ENCODE measurements at places on chromosomes 7 and 10.

DNA sequence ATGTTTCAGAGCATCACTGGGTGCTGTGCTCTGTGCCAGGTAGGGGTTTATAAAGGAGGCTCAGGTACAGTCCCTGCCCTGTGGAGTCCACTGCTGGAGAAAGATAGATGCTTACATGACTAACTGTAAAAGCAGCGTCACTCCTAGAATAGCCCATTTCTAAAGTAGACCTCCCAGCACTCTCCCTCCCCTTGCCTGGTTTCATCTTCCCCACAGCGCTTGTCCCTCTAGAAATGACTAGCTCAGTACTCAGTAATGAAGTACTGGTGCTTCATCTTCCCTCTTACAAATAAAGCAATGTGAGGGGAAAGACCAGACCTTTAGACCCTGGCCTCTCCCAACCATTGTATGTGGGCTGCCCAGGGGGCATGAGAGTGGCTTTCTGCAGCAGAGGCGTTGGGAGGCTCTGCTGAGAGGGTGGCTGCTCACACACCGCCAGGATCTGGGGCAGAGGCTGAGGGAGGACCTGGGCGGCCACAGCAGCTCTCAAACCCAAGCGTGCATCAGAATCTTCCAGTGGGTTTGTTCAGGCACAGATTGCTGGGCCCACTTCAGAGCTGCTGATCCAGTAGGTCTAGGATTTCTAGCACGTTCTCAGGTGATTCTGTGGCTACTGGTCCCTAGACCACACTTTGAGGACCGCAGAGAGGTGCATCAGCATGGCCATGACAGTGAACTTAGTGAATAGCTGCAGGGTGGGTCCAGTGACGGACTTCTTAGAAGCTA, 110.3 kb upstream of the ANLN start:
- no peak for DNase-seq

DNA sequence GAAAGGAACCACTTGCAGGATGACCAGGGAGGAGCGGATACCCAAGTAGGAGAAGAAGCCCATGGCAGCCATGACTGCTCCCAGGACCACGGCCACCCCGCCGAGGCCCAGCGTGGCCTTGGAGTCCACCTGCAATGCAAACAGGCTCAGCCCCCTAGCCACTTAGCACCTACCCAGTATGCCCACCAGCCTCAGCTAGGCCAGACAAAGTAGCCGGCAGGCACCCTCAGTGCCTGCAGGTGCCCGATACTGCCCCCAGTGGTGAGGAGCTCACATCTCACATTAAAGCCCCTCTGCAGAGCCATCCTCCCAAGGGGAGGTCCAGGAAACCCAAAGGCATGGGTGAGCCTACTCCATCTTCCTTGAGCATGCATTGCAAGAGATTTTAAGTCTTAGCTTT, 6.6 kb downstream of the NPC1L1 start:
- DNase-seq, result peak; percentile 50

GRCh38 chr10:11795101-11795920, 27.8 kb upstream of the PROSER2 start:
- DNase-seq, result no peak

DNA sequence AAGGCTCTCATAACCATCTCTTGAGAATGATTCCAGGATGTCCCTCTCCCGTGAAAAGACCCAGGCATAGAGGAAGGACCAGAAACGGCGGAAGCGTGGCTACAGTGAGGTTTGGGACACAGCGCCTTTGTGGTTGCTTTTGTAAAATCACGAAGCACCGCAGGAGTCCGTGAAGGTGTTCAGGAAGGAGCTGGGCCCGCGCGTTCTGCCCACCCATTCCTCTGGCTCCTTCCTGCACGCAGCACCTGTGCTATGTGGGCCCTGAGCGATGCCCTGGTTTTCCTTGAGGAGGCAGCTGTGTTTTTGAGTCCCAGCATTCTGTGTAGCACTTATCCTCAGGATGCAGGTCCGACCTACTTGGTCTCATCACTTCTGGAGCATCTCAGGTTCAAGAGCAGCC, 112.8 kb downstream of the TRRAP start:
- DNase-seq, result no peak

- DNase-seq, result no peak
Observed at GRCh38 chr7:24828891-24829661, 71.8 kb upstream of the GSDME start.

DNA sequence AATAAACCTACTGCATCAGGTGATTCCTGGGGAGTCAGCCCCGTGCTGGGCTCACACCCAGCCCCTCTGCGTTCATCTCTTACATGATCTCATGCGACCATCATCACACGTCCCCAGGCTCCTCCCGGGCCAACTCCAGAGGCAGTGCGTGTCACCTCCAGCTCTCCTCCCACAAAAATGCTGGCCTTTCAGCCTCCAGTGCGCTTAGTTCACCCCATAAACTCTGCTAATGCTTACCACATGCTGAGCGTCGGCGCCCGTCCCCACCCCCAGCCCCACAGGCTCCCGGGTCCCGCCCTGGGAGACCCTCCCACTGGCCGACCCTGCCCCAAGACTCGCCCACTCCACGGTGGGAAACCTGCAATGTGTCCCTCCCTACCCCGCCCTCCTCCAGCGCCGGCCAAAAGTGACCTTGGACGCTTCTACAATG, 816 bp upstream of the SDK1 start:
- no peak for DNase-seq

DNA sequence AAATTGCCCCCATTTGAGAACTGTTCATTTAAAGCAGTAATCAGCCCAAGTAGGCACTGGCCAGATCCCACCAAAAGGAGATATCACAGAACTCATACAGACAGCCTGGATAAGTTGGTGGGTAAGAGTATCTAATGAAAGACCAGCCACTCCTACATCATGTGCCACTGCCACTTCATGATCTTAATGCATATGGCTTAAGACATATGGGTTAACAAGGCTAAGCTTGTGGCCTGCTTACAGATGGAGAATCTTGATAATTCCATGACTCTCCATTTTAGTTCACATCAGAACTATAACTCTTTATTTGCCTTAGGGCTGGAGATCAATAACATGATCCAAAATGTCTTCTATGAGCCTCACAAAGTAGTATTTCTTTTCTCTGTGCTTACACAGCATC, 6.8 kb upstream of the IFIT1B start:
- DNase-seq, result no peak

GRCh38 chr10:34666008-34666704, 148.9 kb downstream of the PARD3 start:
- DNase-seq, result no peak

- DNase-seq, result peak; percentile 33
Observed at GRCh38 chr7:69651101-69651590, 52.9 kb downstream of the AUTS2 start.

DNA sequence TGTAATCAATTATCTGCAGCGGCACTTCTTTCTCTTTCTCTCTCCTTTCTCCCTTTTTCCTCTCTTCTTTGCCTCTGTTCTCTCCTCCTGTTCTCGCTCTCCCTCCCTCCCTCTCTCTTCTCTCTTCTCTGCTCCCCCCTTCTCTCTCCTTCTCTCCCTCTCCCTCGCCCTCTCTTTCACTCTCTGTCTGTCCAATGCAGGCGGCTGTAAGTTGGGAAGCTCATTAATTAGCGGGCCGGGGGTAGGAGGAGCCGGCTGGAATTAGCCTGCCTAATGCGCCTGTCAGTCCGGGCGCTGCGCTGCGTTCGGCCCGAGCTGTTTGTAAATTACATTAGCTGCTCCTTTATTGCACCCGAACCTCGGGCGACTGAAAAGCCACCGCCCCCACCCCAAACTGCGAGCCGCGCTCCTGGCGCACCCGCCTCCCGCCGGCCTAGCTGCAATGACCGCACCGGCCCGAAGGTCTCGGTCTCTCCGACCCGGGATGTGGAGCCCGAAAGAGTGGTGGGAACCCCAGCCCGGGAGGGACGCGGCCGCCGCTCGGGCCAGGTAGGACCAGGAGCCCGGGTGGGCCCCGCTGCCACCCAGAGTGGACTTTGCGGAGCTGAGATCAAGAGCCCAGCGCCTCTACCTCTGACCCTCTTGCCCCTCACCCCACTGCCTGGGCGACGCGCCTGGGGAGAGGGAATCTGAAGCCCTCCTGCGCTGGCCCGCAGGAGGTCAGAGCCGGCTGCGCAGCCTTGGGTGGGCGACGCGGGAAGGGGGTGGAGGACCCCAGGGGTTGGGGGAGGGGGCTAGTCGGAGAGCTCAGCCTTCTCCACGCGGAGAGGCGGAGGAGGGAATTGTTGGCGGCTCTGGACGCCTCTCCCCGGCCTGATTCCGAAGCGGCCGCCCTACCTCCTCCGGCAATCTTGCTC, at the start of gene LBX1:
Gene LBX1 (minus strand): TSS at position 198 of the 917 bp plus-strand sequence. CDS start 648 bp downstream, outside the sequence.
- no peak for DNase-seq

DNA sequence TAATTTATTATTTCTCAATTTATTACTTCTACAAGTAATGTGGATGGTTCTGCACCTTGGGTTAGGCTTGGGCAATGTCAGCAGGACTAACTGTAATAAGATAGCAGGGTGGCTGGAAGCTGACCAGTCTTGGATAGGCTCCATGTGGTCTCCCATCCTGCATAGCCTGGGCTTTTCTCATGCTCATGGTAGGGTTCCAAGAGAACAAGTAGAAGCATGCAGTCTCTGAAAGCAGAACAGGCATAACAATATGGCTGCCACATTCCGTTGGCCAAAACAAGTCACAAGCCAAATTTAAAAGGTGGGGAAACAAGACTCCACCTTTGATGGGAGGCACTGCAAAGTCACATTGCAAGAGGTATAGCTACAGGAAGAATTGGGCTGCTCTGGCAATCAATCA, 98.6 kb upstream of the MDFIC start:
- DNase-seq, result no peak

DNA sequence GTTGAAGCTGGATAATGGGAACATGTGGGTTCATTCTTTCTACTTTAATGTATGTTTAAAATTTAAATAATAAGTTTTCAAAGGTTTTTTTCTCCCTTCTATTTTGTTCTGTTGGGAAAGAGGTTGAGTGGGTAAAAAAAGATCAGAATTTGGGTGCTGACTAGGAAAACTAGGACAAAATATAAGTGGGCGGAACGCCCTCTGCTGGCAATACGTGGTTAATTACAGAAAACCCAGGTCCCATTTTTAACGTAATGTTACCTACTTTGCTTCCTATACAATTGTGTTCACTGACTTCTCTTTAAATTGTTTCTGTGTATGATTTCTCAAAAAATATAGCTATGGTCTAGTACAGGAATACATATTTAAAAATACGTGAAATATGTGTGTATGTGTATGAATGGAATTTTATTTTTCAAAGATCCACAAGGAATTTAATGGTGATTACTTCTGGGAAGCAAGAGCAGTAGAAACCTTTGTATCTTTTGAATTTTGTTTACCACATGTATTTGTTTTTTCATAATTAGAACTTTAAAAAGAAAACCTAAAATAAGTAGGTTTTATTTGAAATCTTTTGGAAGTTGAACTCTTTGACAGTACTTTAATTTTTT, 8.7 kb downstream of the ECD start:
- DNase-seq, result peak; percentile 73

DNA sequence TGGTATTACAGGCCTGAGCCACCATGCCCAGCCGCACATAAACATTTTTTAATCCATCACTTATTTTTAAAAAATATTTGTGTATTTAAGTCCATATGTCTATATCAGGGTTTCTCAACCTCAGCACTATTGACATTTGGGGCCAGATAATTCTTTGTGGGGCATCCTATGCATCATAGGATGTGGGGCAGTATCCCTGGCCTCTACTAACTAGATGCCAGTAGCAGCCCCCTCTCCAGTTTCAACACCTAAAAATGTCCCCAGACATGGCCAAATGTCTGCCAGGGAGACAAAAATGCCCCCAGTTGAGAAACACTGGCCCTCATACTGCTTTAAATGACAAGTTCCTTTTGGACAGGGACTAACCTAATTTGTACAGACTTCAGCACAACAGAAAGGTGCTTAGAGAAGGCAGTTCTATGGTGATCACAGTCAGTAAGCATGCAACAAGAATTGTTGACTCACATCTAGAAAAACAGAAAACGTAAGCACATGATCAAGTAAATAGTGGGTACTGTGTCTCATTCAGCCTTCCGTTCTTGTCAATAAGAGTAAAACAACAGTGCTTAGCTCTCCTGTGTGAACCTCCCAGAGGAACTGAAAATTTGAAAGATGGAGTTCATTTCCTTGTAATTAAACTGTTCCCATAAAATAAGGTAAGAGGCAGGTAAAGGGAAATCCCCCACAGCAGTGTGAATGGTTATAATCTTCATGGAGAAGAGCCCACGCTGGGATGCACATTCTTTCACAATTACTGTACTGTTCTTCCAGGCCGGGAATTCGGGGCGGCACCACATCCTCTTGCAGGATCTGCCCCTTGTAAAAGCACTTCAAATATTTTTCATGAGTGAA, 17.3 kb upstream of the ADRB1 start:
- DNase-seq, result no peak

DNA sequence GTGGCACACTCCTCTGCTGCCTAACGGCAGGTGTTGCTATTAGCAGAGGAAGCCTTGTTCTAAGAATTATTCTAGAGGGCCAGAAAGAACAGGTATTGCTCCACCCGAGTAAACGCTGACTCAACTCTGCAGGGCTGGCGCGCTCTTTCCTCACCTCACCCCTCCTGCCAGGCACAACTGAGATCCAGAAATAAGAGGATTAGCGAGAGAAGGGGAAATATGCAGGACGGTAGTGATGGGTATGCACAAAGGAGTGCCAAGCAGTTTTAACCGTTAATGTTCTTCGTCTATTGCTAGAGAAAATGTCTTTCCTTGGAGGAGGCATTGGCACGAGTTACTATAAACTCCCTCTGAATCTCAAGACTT, 369 bp upstream of the SCIN start:
- no peak for DNase-seq

DNA sequence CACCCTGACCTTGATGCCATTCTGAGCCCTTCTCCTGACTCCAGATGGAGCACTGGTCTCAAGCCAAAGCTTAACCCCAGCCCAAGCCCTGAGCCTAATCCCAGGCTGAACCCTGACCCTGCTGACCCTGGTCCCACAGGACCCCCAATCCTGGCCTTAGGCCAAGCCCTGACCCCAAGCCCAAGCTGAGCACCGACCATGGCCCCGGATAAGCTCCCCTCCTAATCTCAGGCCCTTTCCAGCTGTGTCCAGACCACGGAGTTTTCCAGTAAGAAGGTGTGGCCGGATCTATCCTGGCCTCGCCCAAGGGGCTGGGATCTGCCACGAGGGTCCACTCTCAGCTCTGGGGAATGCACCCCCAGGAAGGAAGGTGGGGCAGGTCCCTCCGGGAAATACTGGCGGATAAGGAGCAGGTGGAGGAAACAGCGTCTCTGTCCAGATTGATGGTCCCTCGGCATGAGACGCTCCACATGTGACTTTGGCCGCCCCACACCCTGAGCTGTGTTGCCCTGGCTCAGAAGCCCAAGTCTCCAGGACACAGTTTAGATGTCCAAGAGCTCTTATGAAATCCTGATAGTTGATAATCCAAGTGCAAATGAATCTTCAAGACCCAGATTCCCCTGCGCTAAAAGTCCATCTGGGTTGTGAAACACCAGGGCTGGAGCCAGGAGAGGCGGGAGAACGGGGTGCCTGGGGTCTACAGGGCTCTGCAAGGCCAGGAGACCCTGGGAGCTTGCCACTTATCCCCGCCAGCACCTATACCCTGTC, 10.4 kb downstream of the ELN start:
- no peak for DNase-seq

GRCh38 chr10:99784016-99784726, 1.7 kb downstream of the ABCC2 start:
- no peak for DNase-seq

- no peak for DNase-seq
Observed at GRCh38 chr10:78915190-78915518, 153.6 kb upstream of the ZMIZ1 start.
